ENCODE measurements at places on chromosomes 6 and 20.

- DNase-seq: no peak
Observed at GRCh38 chr6:106087548-106088325, 1.6 kb downstream of the PRDM1 start.

DNA sequence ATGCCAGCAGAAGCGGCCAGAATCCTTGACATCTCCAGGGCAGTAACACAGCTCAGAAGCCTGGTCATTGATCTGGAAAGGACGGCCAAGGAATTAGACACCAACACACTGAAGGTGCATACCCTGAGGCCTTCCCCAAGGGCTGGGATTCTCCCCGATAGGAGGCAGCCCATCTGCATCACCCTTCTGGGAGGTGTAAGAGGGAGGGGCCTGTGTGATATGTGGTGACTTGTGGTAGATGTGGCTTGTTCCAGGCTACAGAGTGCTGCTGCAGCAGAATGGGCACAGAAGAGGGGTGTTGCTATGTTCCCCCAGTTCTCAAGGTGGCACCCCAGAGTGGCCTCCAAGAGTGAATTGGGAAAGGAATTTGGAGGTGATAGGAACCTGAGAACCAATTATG, 11.2 kb downstream of the TRIM40 start:
- DNase-seq: no peak

- no peak for DNase-seq
Observed at GRCh38 chr20:59242714-59243626, 57.4 kb upstream of the EDN3 start.

DNA sequence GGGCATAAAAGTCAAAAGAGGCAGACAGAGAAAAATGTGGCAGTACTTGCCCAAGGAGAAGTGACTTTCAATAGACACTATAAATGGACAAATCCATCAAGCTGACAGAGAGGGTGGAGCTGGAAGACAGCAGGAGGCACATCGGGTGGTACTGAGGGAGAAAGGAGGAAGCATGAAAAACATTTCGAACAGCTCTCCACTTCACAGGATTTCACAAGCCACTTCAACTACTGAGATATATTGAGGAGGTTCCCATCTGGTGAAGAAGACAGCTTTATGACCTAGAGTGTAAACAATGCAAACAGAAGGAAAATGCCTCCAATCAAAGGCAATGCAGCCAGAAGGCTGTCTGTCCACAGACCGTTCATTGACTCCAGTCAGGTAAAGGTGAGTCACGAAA, 259.4 kb upstream of the ECI2 start:
- no peak for DNase-seq

DNA sequence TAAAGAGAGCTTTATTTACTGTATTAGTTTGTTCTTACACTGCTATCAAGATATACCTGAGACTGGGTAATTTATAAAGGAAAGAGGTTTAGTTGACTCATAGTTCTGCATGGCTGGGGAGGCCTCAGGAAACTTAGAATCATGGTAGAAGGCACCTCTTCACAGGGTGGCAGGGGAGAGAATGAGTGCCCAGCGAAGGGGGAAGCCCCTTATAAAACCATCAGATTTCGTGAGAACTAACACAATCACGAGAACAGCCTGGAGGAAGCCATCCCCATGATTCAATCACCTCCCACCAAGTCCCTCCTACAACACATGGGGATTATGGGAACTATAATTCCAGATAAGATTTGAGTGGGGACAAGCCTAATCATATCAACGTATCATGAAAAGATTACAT, 27.2 kb downstream of the ARID1B start:
- no peak for DNase-seq

DNA sequence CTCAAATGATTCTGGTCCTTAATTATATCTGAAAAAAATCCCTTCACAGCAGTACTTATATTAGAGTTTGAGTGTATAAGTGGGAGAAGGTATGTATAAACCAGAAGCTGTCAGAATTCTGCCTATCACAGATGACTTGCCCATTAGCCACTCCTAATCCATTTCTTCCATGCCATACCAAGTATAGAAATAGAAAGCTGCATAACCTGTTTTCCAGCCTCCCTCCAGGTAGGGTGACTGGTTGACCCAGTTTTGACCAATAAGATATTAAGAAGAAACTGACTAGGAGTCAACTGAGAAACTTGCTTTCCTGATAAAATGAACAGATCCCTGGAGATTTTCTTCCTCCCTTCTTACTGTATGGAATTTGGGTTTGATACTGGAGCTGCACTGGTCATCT, 112.2 kb upstream of the GRIK2 start:
- DNase-seq: no peak

- no peak for DNase-seq
Observed at GRCh38 chr20:23301436-23302050, 49.0 kb upstream of the NXT1 start.

- DNase-seq: no peak
Observed at GRCh38 chr20:48578397-48579098, 249.3 kb downstream of the PREX1 start.

DNA sequence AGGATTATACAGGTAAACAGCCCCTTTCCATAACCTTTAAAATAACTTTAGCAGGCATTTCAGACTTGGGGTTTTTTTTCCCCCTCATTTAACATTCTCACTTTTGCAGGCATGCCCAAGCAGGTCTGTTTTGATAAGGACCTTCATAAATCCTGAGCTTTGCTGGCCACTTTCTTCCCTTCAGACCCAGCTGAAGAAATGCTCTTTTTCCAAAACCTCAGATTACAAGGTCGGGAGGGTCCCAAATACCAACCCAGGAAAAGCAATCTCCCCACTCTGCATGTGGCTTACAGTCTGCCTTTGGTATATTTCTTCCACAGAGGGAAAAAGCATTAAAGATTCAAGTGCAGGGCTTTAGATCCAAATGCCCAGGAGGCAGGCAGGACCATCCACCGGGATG, 6.8 kb downstream of the NFATC2 start:
- DNase-seq: no peak

DNA sequence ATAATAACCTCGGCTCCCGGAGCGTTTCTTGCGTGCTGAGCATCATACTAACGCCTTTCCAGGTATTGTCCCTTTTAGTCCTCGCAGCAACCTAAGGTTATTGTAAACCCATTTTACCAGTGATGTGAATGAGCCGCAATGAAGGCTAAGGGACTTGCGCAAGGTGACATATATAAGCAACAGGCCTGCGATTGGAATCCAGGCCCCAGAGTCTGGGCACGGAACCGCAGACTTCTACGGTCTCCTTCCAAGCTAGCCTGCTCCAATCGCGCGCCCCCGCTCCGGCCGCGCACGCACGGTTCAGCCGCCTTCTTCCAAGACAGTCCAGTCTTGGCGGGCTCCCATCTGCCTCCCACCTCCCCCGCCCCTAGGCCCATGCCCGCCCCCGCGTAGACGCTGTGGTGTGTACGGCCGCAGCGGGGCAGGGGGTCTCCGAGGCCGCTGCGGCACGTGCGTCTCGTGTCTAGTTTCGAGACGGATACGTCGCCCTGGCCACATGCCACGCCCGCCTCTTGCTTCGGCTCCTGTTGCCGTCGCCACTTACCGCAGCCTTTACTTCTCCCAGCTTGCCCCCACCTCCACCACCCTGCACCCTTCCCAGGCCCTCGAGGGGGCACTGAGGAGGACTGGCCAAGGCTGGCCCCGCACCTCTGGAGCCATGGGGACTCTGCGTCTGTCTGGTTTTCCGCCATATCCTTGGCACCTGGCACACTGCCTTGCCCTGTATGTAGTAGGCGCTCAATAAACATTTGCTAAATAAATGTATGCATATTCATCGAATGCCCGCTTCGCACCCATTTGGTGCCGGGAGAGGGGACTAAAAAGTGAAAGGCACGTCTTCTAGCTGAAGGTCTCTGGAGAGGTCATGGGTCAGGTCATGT, 855 bp upstream of the GFOD1 start:
- DNase-seq: no peak

GRCh38 chr6:27684264-27685211, 211.6 kb upstream of the ZNF184 start:
- peak; percentile 24 for DNase-seq

GRCh38 chr6:33613795-33614168, 7.3 kb upstream of the ITPR3 start:
- no peak for DNase-seq

- no peak for DNase-seq
Observed at GRCh38 chr6:53134601-53135235, 13.9 kb downstream of the GCM1 start.

DNA sequence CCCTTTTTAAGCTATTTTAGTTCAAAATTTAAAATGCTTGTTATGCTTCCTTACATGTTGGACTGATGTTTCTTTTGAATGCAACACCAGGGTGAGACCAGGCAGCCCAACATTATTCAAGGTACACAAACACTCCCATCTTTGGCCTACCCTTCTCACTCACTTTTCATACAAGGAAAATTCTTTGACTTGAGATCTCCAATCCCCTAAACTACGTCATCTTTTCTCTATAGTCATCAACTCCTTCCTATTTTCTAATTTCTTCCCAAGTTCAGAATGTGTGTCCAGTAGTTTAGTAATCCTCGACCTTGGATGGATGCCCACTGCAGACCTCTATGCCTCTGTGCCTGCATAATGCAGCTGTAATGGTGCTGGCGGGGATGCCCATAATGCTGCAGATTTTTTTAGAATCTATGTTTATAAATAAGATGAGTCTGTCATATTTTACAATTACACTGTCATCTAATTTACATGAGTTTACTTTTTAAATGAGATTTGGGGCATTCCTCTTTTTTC, 108.7 kb downstream of the ID4 start:
- no peak for DNase-seq

- DNase-seq: no peak
Observed at GRCh38 chr6:33838983-33839382, 35.2 kb upstream of the MLN start.

DNA sequence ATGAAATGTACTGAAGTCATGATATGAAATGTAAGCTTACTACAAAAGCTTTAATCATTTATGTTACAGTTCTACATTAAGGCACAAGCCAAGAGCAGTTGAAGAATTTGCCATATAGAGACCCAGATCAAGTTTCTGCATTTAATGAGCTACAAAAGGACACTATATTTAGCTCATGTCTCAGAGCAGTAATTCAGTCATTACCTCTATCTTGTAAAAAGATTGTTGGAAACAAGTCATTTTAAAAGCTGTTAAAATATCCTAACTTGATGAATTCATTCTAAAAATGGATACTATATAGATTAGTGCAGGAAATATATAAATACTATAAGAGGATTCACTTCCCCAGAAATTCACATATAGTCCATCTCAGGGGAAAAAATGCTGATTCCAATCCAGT, 45.2 kb upstream of the RIPPLY2 start:
- no peak for DNase-seq

DNA sequence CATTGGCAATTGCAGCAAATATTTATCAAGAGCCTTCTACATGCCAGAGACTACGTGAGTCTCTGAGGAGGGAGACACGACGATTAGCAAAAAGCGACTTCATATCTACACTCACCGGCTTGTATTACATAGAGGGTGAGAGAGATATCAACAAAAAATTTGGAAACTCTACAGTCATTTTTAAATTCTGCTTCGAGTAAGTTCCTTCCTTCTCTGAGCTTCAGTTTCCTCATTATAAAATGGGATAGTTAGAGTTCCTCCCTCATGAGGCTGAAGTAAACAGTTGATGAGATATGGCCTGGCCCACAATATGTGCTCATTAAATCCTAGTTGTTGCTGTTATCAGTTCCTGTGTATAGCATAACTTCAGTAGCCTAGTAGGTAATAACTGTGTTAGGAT, 64.1 kb upstream of the SIRPA start:
- no peak for DNase-seq

DNA sequence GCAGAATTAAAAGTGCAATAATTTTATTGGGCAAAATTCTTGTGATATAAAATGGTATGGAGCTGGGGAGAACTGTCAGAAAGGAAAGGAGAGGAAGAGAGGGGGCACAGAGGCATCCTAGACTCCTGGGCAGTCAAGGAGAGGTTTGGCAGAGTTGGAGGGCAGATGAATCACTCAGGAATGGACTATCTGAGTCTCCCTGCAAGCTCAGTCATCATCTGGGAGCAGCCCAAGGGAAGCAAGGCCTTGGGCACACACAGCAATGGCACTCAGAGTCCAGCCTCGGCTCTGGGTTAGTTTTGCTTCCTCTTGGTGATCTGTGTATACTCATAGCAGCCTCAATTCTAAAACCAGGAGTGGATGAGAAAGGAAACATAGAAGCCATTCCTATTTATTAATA, 67.2 kb downstream of the SLC22A1 start:
- DNase-seq: no peak

GRCh38 chr6:142898927-142899895, 45.8 kb downstream of the HIVEP2 start:
- no peak for DNase-seq

DNA sequence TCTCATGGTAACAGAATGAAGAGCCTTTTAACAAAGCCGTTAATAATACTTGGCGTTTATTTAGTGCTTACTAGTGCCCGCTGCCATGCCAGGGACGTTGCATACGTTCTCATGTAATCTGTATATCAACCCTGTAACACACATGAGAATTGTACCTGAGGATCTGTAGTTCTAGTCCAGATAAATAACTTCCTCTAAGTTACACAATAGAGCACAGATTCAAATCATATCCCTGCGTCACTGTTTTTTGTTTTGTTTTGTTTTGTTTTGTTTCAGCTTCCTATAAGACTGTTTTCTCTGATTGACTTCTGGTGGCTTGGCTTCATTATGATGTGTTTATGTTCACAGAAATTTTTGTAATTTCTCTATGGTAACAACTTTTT, 553 bp downstream of the ZSCAN16 start:
- no peak for DNase-seq

DNA sequence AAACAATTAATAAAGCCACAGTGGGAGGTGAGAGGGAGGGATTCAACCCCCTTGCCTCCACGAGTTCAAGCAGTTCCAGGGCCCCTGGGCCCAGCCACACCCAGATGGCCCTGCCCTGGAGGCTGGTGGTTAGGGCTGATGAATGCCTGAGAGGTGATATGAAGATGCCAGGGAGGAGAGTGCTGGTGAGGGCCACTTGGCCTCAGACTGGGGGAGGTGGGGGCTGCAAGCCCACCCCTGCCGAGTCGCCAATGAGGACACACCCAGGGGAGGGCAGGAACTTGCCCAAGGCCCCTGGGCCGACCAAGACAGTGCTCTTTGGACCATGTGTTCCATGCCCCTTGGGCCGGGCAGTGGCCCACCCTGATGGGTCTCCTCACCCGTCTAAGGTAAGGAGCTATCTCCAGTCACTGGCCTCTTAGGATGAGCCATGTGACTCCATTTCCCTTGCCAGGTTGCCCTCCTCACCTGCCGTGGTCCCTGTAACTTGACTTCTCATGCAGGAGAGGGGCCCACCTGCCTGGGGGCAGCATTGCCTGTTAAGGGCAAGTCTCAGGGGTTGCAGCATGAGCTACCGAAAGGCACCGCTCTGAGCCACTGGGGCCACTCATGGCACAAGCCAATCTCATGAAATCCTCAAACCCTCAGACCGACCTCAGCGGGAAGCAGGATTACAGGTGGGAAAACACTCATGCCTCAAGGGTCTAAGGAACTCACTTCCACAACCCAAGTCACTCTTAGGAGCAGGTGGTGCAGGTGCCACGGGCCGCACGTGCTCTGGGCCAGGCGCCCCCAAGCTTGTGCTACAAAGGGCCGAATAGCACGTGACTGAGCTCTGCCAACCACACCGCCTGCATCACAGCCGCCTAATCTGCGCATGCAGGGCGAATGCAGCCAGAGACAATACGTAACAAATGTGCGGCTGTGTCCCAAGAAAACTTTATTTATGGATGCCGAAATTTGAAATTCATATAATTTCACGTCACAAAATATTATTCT, 147.4 kb upstream of the MLN start:
- DNase-seq: no peak
